NK-92 treated with Interleukin-12 subunit alpha and Interleukin-12 subunit beta, amount 100 ng/mL, for 24 hours (cell line): ENCODE measurements at places on chromosomes 4 and X.
A peak's percentile ranks its signal among the peaks of the same experiment; 100 is the strongest.

DNA sequence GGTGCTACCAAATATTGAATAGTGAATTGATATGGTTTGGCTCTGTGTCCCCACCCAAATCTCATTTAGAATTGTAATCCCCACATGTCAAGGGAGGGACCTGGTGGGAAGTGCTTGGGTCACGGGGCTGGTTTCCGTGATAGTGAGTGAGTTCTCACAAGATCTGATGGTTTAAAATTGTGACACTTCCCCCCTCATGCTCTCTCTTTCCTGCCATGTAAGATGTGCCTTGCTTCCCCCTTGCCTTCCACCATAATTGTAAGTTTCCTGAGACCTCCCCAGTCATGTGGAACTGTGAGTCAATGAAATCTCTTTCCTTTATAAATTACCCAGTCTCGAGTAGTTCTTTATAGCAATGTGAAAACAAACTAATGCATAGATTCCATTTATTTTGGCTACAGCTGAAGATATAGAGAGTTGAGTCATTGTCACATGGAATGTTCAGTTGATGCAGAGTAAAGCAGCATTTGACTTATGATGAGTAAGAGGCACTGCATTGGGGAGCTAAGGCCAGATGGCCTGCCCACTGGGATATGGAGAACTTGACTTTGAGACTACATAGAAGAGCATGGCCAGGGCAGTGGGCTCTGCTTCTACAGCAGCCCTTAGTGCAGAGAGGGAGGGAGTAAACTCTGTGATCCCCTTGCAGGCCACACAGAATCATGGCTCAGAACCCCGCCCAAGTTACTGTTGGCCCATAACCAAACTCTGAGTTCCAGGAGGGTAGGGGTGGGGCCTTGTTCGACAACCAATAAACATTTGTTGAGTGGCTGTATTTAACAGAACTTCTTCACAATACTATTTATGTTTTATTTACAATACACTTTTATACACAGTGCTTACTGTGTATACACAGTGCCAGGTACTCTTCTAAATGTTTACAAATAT, 34.2 kb downstream of the RAI2 start:
- no peak for DNase-seq

DNA sequence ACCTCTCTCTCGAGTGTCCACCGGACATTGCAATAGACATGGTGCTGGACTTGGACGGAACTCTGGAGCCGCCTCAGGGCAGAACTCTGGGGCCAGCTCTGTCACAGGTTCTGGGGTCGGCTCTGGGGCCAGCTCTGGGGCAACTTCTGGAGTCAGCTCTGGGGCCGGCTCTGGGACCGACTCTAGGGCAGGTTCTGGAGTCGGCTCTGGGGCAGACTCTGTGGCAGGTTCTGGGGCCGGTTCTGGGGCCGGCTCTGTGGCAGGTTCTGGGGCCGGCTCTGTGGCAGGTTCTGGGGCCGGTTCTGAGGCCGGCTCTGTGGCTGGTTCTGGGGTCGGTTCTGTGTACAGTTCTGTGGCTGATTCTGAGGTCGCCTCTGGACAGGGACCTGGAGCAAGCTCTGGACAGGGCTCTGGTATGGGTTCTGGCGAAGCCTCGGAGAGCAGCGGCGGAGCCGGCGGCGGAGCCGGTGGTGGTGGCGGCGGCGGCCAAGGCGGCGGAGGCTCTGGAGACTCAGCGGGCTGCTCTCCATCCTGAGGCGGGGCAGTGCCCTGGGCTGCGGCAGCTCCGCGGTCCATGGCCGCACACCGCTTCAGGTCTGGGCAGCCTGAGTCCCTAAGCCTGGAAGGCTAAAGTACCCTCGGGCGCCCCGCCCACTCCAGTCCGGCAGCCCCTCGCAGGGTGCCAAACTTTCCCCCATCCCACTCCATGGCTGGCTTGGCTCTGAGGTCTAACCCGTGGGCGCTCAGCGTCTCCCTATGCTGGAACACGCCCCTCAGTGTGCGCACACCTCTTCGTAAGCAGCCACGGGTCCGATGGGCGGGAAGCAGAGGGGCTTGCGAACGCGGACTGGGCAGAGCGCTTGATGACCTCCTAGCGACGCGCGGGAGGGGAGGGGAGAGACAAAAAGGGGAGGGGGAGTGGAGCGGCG, at the start of gene DGKK:
Gene DGKK (minus strand): TSS at position 723 of the 929 bp plus-strand sequence. CDS start 147 bp downstream, at position 576.
- DNase-seq, result no peak

DNA sequence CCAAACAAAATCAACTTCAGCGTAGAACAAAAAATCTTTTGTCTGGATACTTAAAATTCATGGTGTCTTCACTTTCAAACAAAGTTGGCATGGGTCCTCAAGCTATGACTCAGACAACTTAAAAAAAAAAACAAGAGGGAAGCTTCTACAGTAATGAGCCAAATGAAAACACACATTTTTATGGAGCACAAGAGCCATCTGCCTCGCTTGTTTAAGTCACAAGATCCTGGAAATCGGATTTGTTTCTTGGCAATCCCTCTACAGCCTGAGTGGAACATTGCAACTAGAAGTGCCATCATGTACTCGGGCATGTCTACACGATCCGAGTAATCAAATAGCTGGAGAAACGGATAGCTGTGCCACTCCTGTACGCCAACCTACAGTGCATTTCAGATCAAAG, 22.6 kb downstream of the LAMP2 start:
- DNase-seq, result no peak

GRCh38 chr4:158810487-158811215, 41.8 kb downstream of the FNIP2 start:
- no peak for DNase-seq

DNA sequence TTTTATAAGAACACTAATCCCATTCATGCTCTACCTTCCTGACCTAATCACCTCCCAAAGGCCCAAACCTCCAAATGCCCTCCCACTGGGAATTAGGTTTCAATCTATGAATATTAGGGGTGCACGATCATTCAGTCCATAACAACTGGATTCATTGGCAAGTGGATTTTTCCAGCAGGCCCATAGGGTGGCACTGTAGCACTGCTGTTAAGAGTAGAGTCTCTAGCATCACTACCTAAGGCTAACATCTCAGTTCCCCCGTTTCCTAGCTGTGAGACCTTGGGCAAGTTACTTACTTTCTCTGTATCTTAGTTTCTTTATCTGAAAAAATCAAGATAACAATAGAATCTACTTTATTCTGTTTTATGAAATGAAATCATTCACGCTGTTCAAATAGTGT, 315.8 kb downstream of the STIM2 start:
- peak; percentile 25 for DNase-seq

DNA sequence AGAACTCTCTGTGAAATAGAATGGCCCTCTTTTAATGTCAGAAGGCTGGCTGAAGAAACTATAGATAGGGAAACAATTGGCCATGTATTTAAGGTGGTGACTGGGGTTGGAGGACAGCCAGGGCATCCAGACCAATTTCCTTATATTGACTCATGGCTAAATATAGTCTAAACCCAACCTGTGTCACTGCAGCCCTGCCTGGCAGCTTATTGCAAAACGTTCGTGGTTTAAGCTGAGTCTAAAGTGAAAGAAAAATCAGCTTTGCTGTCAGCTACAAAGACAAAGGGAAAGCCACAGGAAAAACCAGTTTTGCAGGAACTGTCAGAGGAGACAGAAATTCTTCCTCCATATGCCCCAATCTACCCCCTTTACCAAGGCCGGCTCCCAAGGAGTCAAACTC, 902.8 kb upstream of the NDST4 start:
- peak; percentile 42 for DNase-seq

- DNase-seq, result no peak
These were observed 24.2 kb downstream of the L1CAM start for GRCh38 chrX:153861733-153862310.

- no peak for DNase-seq
These were observed 102.2 kb downstream of the SPCS3 start for GRCh38 chr4:176422001-176422400.

GRCh38 chr4:126213996-126214395, 899.2 kb downstream of the FAT4 start:
- DNase-seq, result no peak
